Osteoblast (primary cell): ENCODE measurements at places on chromosomes 5 and 9.
A peak's percentile ranks its signal among the peaks of the same experiment; 100 is the strongest.

DNA sequence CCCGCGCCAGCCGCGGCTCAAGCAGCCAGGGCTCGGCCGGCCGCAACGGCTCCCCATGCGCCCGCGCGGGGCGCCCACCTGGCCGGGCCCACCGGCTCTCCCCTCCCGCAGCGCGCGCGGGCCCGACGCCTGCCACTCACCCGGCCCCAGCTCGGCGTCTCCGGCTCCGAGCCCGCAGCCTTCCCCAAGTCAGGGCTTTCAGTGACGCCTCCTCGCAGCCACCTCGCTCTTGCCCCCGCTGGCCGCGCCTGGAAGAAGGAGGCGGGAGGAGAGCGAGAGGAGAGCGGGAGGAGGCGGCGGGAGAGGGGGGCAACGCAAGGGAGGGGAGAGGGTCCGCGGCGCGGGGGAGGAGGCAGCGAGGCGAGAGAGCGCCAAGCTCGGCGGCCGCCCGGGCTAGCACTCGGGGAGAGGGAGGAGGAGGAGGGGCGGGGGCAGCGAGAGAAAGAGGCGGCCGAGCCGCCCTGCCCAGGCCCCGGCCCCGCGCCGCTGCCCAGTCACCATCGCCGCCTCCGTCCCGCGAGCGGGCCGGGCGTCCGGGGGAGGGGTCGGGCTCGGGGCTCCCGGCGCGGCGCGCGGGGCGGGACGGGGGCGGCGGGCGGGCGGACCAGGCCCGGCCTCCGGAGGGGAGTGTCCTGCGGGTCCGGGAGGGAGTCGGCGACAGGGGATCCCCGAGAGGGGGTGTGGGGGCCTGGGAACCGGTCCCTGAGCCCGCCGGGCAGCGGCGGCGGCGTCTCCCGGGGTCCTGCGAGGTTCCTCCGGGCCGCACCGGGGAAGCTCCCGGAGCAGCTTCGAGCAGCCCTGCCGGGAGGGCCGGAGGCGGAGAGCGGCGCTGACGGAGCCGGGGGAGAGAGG, at the start of gene LHFPL2:
LHFPL2 (minus strand) TSS at position 414 of the 852 bp plus-strand sequence. CDS start 138,559 bp downstream, outside the sequence.
- H3K4me1 ChIP-seq, result peaks cover 28% of the 10 kb centered on the region
- H3K27me3 ChIP-seq, result no peaks in the 10 kb centered on the region
- no peaks in the 10 kb centered on the region for H3K36me3 ChIP-seq

GRCh38 chr5:132607095-132607494, 50.3 kb downstream of the RAD50 start:
- no peaks in the 10 kb centered on the region for H3K27me3 ChIP-seq
- no peak for DNase-seq
- H3K36me3 ChIP-seq, result peaks cover 38% of the 10 kb centered on the region
- no peak overlapping the region for H3K27ac ChIP-seq
- no peaks in the 10 kb centered on the region for H3K4me1 ChIP-seq

DNA sequence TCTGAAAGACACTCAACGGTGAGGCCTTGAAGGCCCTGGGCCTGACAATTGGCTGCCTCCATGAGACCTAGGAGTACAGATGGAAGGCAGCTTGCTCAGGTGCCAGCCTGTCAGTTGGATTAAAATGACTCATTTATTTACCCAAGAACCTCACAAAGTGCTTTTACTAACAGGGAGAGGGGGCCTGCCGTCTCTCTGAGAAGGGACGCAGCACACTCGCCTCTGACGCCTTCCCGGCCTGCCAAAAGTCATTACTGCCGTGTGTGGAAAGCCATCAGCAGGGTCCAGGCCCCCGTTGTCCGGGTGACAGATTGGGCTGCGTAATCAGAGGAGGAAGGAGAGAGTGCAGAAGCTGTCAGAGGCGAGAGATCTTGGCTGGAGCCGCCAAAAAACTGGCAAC, 32.4 kb downstream of the DDX31 start:
- H3K4me3 ChIP-seq, result no peak overlapping the region
- DNase-seq, result no peak
- no peak overlapping the region for H3K27ac ChIP-seq

DNA sequence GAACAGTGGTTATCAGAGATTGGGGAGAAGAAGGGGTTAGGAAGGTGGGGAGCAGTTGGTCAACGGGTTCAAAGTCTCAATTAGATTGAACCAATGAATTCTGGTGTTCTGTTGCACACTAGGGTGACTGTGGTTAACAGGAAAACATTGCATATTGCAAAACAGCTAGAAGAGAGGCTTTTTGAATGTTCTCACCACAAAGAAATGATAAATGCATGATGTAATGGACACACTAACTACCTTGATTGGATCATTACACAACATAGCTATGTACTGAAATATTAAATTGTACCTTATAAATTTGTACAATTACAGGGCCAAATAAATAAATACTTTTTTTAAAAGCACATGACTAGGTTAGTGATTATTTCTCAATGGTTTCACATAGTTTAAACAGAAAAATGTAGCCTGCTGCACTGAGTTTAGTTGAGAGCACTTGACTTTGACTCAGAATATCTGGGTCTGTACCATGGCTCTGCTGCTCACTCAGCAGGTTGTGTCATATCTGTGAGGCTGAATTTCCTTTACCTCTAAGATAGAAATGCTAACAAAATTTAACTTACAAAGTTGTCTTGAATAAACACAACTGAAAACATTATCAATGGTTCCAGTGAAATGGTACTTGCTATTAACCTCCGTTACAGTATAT, 30.4 kb downstream of the NUDT12 start:
- no peak for DNase-seq
- no peaks in the 10 kb centered on the region for H3K27me3 ChIP-seq
- H3K4me1 ChIP-seq, result peaks cover 10% of the 10 kb centered on the region

- H3K27me3 ChIP-seq, result no peaks in the 10 kb centered on the region
- DNase-seq, result no peak
- peaks cover 15% of the 10 kb centered on the region for H3K4me1 ChIP-seq
These were observed 129.2 kb upstream of the FST start for GRCh38 chr5:53350991-53351770.

DNA sequence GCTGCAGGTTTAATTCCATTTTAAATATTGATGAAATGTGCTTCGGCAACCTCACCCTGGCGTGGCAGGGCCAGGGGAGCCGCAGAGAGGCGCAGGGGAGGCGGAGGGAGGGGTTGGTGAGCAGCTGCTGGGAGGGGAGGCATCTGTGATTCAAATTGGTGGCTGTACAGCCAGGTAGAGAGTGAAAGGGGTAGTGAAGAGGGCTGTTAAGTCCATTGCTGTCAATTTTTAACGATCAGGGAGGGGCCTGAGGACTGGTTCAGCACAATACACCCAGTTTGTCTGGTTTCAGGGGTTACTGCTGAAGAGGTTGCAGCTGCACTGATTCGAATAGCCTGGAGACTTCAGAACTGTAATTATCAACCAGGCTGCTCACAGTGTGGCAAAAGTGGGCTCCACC, 31.3 kb downstream of the LHX6 start:
- no peak overlapping the region for H3K27ac ChIP-seq
- no peaks in the 10 kb centered on the region for H3K36me3 ChIP-seq
- peaks cover 13% of the 10 kb centered on the region for H3K4me1 ChIP-seq
- H3K4me3 ChIP-seq, result no peak overlapping the region
- peaks cover 13% of the 10 kb centered on the region for H3K27me3 ChIP-seq
- DNase-seq, result peak; percentile 75

- peaks cover 20% of the 10 kb centered on the region for H3K4me1 ChIP-seq
- no peaks in the 10 kb centered on the region for H3K27me3 ChIP-seq
- no peak overlapping the region for H3K27ac ChIP-seq
- no peaks in the 10 kb centered on the region for H3K36me3 ChIP-seq
These were observed 100.7 kb upstream of the ERBIN start for GRCh38 chr5:65825408-65826328.

- H3K4me3 ChIP-seq, result no peak overlapping the region
- H3K27me3 ChIP-seq, result no peaks in the 10 kb centered on the region
- peak overlapping the region; percentile 63 for H3K27ac ChIP-seq
- no peak for DNase-seq
These were observed 7.2 kb downstream of the CYSTM1 start for GRCh38 chr5:140182075-140182711.

GRCh38 chr5:137332296-137332695, 166.8 kb downstream of the SPOCK1 start:
- no peaks in the 10 kb centered on the region for H3K27me3 ChIP-seq
- H3K27ac ChIP-seq, result no peak overlapping the region
- H3K4me1 ChIP-seq, result no peaks in the 10 kb centered on the region
- H3K4me3 ChIP-seq, result no peak overlapping the region
- no peak for DNase-seq

GRCh38 chr5:149518620-149519019, 32.6 kb downstream of the CSNK1A1 start:
- H3K36me3 ChIP-seq, result peaks cover 33% of the 10 kb centered on the region
- no peak for DNase-seq
- peak overlapping the region; percentile 72 for H3K27ac ChIP-seq
- H3K4me1 ChIP-seq, result peaks cover 70% of the 10 kb centered on the region
- H3K4me3 ChIP-seq, result no peak overlapping the region

- DNase-seq, result no peak
- H3K4me1 ChIP-seq, result no peaks in the 10 kb centered on the region
- H3K36me3 ChIP-seq, result no peaks in the 10 kb centered on the region
- peaks cover 5% of the 10 kb centered on the region for H3K27me3 ChIP-seq
- H3K4me3 ChIP-seq, result no peak overlapping the region
These were observed 226.5 kb upstream of the MAP3K1 start for GRCh38 chr5:56588636-56589480.

DNA sequence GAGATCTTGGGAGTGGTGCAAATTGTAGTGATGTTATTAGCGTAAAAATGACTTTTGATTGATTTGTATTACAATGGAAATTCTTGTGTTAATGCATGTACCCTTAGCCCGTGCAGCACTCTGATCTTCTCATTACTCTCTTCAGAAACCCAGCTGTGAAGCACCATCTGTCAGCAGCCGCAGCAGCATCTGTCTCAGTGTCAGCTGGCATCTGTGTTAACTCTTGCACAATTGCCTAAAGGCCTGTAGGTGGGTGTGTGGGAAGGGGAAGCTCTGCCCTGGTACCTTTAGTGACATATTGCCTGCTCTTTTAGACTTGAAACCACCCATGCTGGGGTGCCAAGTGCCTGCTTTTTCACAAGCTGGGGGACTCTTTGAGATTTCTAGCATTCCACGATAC, 101.3 kb downstream of the FBXL7 start:
- no peaks in the 10 kb centered on the region for H3K36me3 ChIP-seq
- H3K27ac ChIP-seq, result no peak overlapping the region
- H3K27me3 ChIP-seq, result no peaks in the 10 kb centered on the region

DNA sequence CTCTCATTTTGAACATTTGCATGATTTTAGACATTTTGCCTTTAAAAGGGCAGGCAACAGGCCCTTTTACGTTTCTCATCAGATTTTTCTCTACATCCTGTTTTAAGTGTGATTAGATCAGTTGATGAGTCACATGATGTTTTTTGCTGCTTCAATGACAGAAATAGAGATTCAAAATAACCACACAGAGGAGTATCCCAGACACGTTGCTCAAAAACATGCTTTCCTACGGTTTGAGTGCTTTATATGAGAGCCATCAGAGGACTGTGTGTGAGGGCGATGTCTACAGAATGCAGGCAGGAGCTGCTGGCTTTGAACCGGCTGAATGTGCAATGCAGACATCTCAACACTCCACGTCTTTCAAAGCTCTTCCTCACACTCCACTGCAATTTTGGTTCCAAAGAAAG, 42.1 kb downstream of the OTULIN start:
- peaks cover 58% of the 10 kb centered on the region for H3K36me3 ChIP-seq
- H3K27me3 ChIP-seq, result no peaks in the 10 kb centered on the region
- peak; percentile 92 for DNase-seq
- peak overlapping the region; percentile 42 for H3K27ac ChIP-seq

DNA sequence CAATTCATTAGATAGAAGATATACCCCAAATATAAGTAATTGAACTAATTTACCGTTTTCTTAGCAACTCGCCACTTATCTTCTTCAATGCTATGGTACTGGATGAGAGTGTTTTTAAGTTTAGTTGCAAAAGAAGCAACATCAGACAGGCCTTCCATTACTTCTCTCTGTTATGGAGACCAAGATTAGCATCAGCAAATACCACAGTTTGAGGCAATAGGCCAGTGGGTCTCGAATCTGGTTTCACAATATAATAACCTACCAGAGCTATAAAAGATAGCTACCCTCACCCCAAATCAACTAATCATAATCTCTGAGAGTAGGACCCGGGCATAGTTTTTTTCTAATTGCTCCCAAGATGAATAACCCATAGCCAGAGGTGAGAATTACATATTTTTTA, 5.1 kb downstream of the STARD4 start:
- no peak for DNase-seq
- H3K4me3 ChIP-seq, result no peak overlapping the region
- H3K4me1 ChIP-seq, result peaks cover 8% of the 10 kb centered on the region
- H3K36me3 ChIP-seq, result peaks cover 4% of the 10 kb centered on the region
- H3K27ac ChIP-seq, result no peak overlapping the region

- DNase-seq, result peak; percentile 42
- H3K27me3 ChIP-seq, result no peaks in the 10 kb centered on the region
- no peak overlapping the region for H3K4me3 ChIP-seq
- peaks cover 41% of the 10 kb centered on the region for H3K4me1 ChIP-seq
These were observed 70.0 kb upstream of the IL17B start for GRCh38 chr5:149448831-149449714.

DNA sequence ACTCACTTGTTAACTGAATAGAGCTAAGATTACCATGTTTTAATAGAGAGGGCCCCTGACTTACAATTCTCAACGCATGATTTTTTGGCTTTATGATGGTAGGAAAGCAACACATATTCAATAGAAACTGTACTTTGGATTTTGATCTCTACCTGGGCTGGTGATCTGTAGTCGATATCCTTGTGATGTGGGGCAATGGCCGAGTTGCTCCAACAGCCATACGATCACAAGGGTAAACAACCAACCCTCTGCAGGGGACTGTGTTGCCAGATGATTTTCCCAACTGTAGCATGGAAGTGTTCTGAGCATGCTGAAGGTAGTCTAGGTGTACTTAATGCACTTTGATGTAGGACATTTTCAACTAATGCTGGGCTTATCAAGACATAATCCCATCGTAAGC, 36.5 kb downstream of the NSUN2 start:
- H3K36me3 ChIP-seq, result peaks cover 46% of the 10 kb centered on the region
- H3K27ac ChIP-seq, result no peak overlapping the region
- no peak overlapping the region for H3K4me3 ChIP-seq

DNA sequence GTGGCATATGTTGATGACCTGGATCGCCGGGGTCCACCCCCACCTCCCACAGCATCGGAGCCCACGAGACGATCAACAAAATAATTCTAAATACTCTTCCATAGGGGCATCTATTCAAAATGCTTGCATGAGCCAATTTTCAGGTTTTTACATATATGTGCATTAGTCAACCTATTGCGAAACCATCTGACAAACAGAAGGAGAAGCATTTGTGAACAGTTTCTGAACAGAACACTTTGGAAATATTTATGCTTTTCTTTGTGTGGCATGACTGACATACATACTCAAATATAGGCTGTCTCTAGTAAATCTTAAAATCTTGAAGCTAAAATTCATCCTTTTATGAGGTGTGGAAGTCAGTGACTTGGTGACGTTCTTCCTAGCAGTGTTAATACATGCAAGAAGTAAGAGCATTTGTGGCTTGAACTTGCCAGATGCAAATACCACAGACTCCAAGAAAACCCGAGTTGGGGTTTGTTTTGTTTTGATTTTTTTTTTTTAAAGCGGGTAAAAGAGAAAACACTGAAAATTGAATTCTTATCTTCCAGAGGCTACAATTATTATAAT, 5.3 kb downstream of the GPR151 start:
- peaks cover 47% of the 10 kb centered on the region for H3K36me3 ChIP-seq
- H3K27me3 ChIP-seq, result no peaks in the 10 kb centered on the region
- no peak overlapping the region for H3K27ac ChIP-seq
- H3K4me1 ChIP-seq, result no peaks in the 10 kb centered on the region
- no peak overlapping the region for H3K4me3 ChIP-seq
